GM10248 (cell line): ENCODE measurements at places on chromosomes 5 and 9.

GRCh38 chr9:120177121-120177520 is 402.8 kb downstream of the CDK5RAP2 start:
- DNase-seq, result no peak

DNA sequence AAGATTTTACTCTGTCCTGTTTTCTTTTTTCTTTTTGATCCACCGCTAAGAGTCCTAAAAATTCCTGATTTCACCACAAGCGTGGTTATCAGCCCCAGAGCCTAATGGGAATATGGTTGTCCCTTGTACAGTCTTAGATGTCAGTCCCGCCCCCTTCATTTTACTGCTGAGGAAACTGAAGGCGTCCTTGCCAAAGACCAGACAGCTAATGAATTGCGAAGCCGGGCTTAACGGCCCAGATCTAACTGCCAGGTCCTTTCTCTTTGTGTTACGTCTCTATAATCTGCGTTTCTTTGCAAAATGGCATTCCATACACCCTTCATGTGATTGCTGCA is 497 bp downstream of the NSA2 start:
- DNase-seq, result peak; percentile 19

DNA sequence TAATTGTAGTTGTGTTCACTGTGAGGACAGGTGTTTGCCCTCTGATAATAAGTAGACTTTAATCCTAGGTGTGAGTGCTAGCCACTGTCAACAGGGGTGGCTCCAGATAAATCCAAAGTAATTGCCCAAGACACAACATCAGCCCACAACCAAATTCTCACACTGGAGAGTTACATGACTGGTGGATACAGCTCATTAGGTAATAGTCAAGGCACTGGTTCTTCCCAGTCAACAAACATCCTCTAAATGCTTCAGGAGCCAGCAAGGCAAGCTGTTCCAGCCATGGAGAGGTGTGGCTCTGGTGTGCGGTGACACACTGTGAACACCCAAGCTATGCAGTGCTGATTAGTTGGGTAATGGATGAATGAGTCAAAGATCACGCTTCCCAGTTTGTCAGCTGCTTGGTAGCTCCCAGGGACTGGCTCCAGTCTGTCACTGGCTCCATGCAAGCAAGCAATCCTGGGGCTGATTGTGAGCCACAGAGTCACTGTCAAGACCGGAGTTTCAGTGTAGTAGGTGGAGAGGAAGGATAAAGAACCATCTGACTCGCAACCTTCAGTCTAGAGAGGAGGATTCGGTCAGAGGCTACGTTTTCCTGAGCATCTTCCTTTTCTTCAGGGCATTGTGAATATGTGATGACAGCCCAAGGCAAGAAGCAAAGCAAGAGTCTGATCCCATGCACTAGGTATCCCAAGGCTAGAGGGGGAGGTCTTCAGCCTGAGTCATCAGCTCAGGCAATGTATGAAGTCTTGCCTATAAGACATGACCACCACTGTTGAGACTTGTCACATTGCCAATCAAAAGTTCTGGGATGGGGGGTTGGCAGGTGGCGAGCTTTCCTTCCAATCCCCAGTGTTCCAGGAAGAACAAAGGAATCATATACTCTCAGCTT is 63.1 kb downstream of the UGCG start:
- DNase-seq, result no peak

- no peak for DNase-seq
Observed at GRCh38 chr9:93076101-93076791, 17.7 kb downstream of the SUSD3 start.

- DNase-seq, result no peak
Observed at GRCh38 chr5:56698463-56699381, 116.6 kb upstream of the MAP3K1 start.

DNA sequence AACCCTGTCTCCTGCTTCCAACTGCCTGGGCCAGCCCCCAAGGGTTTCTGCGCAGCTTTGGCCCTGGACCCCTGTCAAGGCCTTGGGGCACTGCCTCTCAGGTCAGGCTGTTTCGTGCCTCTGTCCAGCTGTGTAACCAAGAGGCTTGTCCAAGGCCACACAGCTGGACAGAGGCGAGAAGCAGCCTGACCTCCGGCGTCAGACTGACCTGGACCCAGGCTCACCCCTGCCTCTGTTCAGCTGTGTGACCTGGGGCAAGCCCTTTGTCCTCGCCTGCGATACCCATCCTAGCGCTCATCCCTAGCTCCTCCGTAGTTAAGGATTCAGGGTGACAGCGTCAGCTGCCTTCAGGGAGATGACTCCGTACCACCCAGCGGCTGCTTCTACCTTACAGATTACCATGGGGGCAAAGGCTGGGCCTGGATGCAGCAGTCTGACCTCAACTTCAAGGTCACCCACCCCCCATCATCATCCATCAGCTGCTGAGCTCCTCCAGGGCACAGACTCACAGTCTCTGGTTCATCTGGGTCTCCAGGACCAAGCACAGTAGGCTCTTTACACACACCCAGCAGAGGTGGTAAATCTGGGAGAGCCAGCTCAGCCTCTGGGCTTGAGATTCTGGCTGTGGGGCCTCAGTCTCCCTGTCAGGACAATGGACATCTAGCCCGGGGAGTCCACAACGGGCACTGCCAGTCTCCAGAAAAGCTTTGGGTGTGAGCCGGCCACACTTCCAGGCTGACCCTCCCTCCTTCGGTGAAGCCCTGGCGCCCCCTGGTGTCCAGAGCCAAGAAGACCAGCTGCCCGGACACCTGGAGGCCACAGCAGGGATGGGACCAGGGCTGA is 7.9 kb downstream of the AK1 start:
- peak; percentile 94 for DNase-seq

DNA sequence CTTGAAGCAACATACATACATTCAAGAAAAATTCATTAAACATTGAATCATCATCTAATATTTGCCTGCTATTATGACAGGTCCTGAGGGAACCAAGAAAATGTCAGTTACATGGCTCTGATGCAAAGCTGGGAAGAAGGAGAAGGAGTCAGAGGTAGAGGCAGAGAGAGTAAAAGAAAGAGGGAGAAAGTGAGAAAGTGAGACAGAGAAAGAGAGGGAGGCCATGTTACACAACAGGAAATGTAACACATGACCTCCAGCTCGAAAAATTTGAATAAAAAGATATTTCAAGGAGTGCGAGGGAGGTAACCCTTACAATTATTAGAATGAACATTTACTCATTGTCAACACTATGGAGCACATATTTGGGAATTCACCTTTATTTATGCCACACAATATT is 189.7 kb downstream of the PDE4D start:
- no peak for DNase-seq

DNA sequence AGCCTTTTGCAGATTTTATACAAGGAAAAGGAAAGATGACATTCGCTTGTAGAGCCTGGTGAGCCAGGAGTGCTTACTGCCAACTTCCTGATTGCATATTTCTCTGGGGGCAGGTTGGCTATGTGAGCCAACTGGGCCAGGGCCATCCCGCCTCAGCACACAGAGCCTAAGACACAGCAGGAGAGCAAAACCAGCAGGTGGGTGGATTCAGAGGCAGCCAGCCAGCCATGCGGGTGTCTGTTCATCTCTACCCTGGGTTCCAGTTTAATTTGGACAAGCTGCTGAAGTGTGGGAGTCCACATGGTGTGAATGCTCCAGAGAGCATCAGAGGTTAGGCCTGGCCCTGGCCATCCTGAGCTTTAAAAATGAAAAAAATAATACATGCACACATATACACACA is 291.4 kb downstream of the ARHGEF28 start:
- no peak for DNase-seq

DNA sequence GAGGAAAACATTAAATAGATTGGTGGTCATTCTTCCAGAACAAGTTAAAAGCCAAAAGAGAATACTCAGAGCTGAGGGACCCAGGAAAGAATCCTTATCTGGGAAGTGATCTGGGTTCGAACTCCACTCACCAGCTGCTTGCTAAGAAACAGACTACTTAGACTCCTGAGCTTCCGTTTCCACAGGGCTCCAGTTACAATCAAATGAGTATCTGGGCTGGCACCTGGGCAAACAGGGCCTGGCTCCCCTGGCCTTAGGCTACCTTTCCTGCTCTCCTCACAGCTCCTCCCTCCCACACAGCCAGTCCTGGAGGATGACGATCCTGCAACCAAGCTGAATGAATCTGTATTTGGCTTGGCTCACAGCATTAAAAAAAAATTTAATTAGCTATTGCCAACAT is 2.5 kb downstream of the MAPK9 start:
- DNase-seq, result no peak
